ENCODE measurements at places on chromosomes 12 and 14.

GRCh38 chr14:77067632-77068516, 30.2 kb upstream of the CIPC start:
- peak; percentile 51 for DNase-seq

DNA sequence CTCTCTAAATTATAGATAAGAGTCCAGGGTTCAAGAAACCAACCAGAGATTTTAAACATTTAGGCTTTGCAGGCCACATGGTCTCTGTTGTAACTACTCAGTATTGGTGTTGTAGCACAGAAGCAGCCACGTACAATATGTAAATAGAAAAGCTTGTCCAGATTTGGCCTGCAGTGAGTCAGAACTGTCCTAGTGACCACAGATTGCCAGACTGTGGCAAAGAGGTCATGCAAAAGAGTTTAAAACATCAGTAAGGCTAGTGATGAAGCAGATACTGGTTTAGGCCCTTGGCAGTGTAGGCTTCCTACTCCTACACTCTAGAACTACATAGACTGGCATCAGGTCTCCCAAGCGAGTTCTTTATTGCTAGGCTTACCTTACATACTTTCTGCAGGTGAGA, 117.6 kb upstream of the GARIN6 start:
- DNase-seq = no peak

- DNase-seq = no peak
Measured at GRCh38 chr14:90630171-90630806, 185.9 kb downstream of the TTC7B start.

DNA sequence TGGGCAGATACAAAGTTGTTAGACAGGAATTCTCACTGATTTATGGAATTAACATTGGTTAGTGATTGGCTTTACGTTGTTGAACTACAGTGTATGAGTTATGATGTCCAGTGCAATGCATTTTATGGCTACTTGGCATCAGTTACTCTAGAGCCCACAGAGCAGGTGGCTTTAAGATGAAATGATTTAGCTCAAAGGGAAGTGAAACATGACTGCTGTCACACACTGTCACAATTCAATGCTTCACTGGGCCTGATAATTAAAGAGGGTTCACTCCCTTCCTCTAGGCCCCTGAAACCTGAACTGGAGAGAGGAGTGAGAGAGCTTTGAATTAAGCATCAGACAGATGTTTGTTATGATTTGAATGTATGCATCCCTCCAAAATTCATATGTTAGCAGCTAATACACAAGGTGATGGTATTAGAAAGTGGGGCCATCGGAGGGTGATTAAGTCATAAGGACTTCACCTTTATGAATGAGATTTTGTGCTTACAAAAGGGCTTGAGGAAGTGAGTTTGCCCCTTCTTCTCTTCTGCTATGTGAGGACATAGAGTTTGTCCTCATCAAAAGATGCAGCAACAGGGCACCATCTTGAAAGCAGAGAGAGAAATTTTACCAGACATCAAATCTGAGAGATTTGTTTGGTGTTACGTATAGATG, 175.8 kb upstream of the GRIN2B start:
- DNase-seq = no peak

DNA sequence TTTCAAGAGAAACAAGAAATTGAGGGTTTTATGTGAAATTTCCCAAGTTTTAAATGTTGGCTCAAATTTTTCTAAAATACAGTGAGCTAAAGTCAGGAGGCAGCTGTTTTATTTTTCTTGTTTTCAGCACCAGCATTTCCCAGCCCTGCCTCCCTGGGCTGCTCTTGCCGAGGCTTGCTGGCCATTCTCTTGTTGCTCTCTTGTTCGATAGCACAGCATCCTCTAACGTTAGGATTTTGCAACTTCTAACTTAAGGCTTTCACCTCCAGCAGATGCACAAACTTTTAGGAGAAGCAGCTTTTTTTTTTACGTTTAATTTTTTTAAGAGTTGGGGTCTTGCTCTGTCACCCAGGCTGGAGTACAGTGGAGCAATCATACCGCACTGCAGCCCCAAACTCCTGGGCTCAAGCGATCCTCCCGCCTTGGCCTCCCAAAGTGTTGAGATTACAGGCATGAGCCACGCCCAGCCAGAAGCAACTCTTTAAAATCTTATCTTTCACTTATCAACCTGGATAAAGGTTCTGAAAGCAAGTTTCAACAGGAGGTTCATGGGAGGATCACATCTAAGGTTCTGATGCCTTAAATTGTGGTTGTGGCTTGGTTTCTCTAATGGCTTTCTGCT, 40.2 kb downstream of the B4GALNT3 start:
- DNase-seq = no peak

GRCh38 chr14:103372552-103373304, 12.5 kb upstream of the MARK3 start:
- no peak for DNase-seq

DNA sequence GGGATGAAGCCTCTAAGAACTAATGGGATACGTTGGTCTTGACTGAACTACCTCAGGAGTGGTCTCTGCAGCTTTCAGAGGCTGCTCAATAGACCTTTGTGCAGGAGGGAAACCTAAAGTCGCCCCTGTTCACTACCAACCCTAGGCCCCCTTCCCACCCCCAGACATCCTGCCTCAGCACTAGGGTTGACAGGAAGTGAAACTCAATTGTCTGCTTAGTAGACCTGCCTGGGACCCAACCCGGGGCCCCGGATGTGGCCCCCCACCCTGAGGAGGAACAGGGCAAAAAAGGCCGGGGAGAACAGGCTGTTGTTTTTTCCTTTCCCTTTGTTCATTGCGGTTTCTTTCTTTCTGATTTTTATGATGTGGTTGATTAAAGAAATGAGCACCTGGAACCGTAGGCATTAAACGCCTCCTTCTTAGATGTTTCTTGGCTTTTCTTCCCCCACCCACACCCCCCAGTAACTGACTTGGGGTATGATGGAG, 1.6 kb upstream of the DGKA start:
- DNase-seq = peak; percentile 78

DNA sequence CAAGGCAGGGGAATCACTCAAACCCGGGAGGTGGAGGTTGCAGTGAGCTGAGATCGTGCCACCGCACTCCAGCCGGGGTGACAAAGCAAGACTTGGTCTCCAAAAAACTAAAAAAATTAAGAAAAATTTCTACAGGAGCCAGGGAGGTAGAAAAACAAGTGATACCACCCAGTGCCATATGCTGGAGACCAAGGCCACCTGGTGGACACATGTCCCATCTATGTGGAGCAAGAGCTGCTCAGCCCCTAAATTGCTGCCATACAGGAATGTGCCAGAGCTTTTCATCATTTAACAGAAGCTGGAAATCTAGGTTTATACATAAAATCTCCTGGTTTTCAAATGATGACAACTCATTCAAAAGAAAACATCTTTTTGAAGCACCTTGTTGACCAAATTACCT, 61.4 kb upstream of the ELK3 start:
- DNase-seq = no peak

DNA sequence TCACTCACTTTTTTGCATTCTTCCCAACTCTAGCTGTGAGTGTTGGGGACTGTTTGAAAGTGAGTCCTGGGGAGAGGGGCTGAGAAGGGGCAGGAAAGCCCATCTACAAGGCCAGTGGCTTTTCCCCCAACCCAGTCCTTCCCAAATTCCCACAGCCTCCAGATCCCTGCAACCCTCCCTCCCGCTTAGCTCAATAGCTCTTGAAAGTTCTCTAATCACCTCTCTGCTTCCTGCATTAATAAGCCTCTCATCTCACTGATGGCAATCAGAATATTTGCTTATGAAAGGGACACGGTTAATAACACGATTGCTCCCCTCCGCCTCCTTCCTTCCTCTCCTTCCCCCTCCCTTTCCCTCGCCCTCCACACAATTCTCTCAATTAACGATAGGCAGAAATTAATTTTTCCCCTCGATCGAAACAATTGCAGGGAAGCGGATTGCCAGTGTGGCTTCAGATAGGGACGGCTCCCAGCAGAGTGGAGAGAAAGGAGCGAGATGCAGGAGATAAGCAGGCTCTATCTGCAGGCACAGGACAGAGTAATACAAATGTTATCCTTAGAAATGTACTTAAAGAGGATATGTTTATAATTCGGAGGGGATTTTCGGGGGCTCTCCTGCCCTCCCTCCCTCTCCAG, 15.1 kb upstream of the GPATCH2L start:
- no peak for DNase-seq

- DNase-seq = no peak
Measured at GRCh38 chr12:89333564-89334252, 18.6 kb downstream of the DUSP6 start.

GRCh38 chr14:58296726-58297125, 1.6 kb upstream of the ARID4A start:
- DNase-seq = no peak

- DNase-seq = peak; percentile 3
Measured at GRCh38 chr12:2959505-2960389, 550 bp downstream of the TEAD4 start.
